Fibroblast of skin of left biceps (primary cell): ENCODE measurements at places on chromosomes 3 and 15.

DNA sequence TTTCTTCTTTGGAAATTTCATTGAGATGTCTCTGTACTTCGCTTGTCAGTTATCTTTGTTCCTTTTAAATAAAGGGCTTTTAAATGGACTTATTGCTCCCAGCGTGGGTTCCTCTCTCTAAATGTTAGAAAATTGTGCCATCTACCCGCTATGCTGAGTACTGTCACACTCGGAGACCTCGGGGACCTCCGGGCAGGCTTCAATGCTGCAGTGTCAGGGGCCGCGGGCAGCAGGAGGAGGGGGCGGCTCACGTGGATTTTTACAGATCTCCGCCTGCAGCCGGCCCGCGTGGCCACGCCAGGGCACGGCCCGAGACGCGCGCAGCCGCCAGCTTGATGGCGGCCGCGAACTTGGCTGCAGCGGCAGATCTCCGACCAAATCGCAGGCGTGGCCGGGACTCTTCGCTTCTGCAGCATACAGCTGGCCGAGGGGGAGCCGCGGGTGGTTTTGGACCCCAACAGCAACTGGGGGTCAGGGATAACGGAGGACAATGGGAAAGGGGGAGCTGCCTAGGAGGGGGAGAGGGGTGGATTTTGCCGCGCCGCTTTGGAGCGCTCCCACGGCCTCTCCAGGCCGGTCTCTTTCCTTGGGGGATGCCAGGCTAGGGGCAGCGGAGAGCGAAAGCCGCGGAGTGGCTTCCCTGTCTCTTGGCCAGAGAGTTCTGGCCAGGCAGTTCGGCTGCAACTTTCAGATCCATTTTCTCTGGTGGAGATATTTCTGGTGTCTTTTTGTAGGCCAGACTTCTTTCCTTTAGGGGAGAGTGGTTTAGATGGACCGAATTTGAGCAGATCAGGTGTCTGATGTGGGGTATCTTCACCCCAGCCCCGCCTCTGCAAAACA lies 15.3 kb downstream of the NR2F2 start:
- no peak for DNase-seq

GRCh38 chr3:167733961-167734497 lies 663 bp downstream of the PDCD10 start:
- no peak for DNase-seq

GRCh38 chr15:71973366-71973765 lies 144.6 kb downstream of the MYO9A start:
- DNase-seq: no peak

- no peak for DNase-seq
Observed at GRCh38 chr3:133568294-133569014, 5.0 kb upstream of the CDV3 start.

DNA sequence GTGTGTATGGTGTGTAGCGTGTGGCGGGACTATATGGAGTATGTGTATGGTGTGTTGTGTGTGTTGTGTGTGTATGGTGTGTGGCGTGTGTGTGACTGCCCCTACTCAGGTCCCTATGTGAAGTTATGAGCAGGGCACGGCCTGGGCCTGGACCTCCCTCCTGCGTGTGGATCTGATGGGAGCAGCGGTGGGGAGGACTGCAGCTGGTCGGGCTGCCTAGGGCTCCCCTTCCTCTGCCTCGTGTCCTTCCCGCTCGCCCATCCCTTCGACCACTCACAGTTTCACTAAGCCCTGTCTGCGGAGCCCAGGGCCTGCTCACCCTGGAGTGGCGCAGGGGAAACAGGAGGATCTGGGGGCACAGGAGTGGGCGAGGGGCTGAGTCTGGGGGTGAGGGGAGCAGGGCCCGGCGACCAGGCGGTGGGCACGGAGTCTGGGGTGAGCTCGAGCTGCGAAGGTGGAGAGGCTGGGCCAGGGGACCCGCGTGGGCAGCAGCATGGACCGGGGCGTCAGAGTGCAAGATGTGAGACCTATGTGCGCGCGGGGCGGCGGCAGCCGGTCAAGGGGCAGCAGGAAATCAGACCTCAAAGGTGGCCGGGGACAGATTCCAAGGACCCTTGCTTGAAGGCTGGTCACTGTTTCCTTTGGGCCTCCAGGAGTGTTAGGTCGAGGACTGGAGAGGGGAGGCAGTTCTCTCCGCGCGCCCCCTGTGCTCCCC lies 26.6 kb downstream of the GABRA5 start:
- no peak for DNase-seq

DNA sequence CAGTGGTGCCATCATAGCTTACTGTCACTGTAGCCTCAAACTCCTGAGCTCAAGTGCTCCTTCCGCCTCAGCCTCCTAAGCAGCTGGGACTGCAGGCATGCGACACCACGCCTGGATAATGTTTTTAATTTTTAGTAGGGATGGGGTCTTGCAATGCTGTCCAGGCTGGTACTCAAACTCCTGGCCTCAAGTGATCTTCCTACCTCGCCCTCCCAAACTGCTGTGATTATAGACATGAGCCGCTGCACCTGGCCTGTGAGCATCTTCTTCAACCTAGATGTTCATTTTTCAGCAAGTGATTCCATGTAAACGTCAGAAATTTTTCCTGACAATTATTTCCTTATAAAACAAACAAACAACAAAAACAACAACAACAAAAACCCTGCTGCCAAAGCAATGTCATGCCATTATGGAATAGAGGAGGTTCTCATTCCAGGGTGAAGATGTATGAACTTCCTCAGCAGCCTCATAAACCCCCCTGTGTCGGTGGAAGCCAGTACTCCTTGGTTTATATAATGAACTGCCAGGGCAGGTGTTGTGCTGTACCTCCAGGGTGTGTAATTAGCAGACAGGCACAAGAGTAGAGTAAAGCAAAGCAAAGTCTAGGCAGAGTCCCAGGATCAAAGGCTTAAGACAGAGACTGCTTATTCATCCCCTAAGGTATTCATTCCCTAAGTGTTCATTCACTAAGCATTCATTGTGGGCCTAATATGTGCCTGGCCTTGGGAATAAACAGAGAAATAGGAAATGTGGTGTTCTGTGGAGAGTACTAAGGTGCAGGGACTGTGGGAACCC lies 44.6 kb downstream of the NR2C2 start:
- DNase-seq: no peak
